ENCODE measurements at places on chromosomes 3 and 15. TPM values are rescaled to one million over a fixed set of nuclear protein-coding genes. Genes with fewer than 3 reads are reported as not detected.
A peak's percentile ranks its signal among the peaks of the same experiment; 100 is the strongest.

ATP1B3 gene
- 167 TPM for total RNA-seq

TBC1D23 gene
- total RNA-seq = 36.6 TPM

CAPN3 gene
- total RNA-seq = 50.8 TPM

ACOX2 gene
- 5.7 TPM for total RNA-seq

DNA sequence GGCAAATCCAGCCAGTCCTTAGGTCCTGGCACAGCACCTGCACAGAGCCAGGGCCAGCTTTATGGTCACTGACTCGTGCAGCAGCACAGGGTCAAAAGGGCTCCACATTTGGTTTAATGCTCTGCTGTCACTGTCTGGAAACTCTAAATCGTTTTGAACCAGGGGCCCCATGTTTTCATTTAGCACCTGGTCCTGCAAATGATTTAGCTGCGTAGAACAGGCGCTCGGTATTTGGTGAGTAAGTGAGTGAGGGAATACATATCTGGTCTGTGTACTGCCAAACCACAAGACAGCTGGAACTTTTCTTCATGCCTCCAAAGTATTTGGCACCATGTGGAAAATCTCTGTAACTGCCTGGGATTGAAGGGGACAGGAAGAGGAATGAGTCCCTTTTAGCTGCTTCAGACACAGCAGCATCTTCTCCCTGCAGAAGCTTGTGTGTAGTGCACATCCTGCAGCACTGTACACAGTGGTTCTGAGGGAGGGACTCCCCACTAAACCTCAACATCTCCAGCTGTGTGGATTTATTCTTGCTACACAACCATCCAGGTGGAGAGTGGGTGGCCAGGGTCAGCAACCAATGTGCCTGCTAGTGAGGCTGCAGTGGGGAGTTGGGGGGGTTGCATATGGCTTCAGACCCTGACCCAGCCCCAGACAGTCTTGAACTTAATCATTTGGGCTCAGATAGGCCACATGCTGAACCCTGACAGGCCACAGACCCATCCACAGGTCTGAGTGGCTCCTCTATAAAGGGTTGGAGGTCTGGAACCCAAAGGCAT lies 1.1 kb downstream of the SH2D7 start:
- no peak overlapping the region for H3K27ac ChIP-seq
- H3K27me3 ChIP-seq = no peaks in the 10 kb centered on the region
- no peak overlapping the region for H3K4me3 ChIP-seq
- peak; percentile 51 for DNase-seq
- H3K4me1 ChIP-seq = peaks cover 13% of the 10 kb centered on the region

OR4M2 gene
- not detected for total RNA-seq

GRCh38 chr15:56866803-56867202 lies 51.6 kb upstream of the TCF12 start:
- no peak overlapping the region for H3K4me3 ChIP-seq
- H3K27me3 ChIP-seq = no peaks in the 10 kb centered on the region
- H3K36me3 ChIP-seq = no peaks in the 10 kb centered on the region
- DNase-seq = no peak

DNA sequence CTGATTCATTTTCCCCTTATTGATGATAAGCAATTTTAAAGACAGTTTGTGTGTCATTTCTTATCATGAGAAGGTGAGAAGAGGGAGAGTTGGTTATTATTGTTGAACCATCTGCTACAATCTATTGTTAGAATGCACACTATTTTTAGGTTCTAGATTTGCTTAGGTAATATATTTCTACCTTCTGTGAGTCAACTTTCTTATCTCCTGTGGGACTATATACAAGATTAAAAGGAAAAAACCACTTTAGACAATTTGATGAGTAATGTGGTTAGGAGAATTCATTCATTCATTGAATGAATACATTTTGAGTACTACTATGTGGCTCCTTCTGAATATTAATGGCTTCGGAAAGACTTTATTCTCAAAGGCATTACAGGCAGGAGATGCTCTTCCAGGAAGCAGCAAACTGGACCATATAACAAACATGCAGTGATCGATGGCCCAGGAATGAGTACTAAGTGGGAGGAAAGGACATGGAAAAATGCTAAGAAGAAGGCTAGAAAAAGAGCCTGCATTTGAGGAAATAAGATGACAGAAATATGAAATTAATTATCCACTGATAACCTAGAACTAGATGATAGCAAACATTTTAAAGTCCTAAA lies 22.4 kb downstream of the SPTSSB start:
- H3K4me3 ChIP-seq = no peak overlapping the region
- H3K36me3 ChIP-seq = no peaks in the 10 kb centered on the region
- no peak for DNase-seq
- no peaks in the 10 kb centered on the region for H3K27me3 ChIP-seq
- H3K4me1 ChIP-seq = peaks cover 43% of the 10 kb centered on the region
- peak overlapping the region; percentile 84 for H3K27ac ChIP-seq

GRCh38 chr15:38134252-38134651 lies 118.4 kb upstream of the SPRED1 start:
- no peak overlapping the region for H3K4me3 ChIP-seq
- peaks cover 25% of the 10 kb centered on the region for H3K4me1 ChIP-seq
- DNase-seq = no peak
- no peaks in the 10 kb centered on the region for H3K27me3 ChIP-seq

RTP3 gene
- total RNA-seq = not detected

DNA sequence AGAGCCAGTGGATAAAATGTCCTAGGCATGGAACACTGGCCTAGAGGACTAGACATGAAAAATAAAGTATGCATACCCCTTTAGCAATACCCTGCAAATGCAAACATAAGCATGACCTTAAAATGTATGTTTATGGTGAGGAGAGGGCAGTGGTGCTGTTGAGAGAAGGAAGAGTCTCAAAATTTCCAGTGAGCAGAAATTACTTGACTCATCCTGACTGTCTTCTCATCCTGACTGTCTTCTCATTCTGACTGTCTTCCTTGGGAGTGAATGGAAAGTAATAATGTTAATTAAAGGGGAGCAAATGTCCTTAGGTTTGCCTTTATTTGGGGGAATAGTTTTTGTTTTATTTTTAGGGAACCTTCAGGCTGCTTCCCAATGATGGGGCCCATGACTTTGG lies 121.5 kb upstream of the GALNT15 start:
- no peak overlapping the region for H3K27ac ChIP-seq
- DNase-seq = no peak
- peaks cover 30% of the 10 kb centered on the region for H3K4me1 ChIP-seq

DNAH12 gene
- not detected for total RNA-seq

DNA sequence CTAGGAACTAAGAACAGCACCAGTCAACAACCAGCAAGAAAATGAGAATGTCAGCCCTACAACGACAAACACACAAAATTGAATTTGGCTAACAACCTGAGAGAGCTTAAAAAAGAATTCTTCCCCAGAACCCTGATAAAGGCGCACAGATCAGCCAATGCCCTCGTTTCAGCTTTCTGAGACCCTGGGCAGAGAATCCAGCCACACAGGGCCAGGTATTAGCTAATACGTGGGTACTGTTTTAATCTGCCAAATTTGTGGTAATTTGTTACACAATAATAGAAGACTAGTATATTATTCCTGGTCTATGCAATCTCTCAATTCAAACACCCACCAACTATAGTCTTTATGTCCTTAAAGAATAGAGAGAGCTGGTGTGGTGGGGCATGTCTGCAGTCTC lies 291.6 kb upstream of the GADL1 start:
- H3K36me3 ChIP-seq = no peaks in the 10 kb centered on the region
- no peak overlapping the region for H3K27ac ChIP-seq
- H3K4me3 ChIP-seq = no peak overlapping the region
- peaks cover 3% of the 10 kb centered on the region for H3K4me1 ChIP-seq
- DNase-seq = no peak

XCR1 gene
- total RNA-seq = 0.93 TPM

PRKCD gene
- 29.1 TPM for total RNA-seq

- H3K27me3 ChIP-seq = no peaks in the 10 kb centered on the region
- H3K4me3 ChIP-seq = no peak overlapping the region
- H3K27ac ChIP-seq = no peak overlapping the region
- no peaks in the 10 kb centered on the region for H3K36me3 ChIP-seq
Observed at GRCh38 chr3:46395766-46396530, 10.9 kb downstream of the CCR5AS start.

DBR1 gene
- total RNA-seq = 12.7 TPM

GRCh38 chr3:129888771-129889170 lies 4.7 kb downstream of the TMCC1 start:
- peaks cover 30% of the 10 kb centered on the region for H3K4me1 ChIP-seq
- H3K36me3 ChIP-seq = no peaks in the 10 kb centered on the region
- H3K27me3 ChIP-seq = no peaks in the 10 kb centered on the region
- no peak overlapping the region for H3K27ac ChIP-seq
- DNase-seq = no peak
- H3K4me3 ChIP-seq = no peak overlapping the region

DNA sequence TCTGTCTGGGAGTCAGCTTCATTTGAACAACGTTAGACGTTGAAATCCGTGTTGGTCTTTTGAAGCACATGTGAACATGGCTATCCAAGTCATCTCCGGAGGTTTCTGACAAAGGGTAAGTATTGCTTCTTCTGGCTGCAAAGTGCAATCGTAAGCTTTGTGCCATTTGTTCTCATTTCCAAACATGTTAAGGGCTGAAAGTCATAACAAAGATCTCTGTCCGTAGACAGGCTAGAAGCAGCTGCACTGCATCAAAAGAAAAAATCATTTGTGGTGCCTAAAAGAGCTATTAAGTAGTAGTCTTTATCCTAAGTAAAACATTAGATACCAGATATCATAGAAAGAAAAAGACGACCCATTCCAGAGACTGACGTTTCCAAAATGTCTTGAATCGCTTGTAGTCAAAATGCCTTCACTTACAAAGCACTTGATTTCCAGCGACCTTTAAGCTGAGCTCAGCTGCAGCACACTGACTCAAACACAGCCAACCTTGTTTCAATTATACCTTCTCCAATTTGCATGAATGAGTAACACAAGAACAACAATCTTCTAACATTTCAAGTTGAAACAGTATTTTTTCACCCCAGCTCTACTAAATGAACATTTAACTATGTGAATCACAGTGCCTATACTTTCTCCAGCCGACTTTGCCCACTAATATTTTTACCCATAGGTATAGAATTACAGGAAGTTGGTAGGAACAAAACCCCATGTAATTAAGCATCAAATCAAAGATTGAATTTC lies 76.6 kb downstream of the NEDD4 start:
- H3K4me1 ChIP-seq = no peaks in the 10 kb centered on the region
- no peak for DNase-seq
- H3K27me3 ChIP-seq = no peaks in the 10 kb centered on the region
- H3K36me3 ChIP-seq = no peaks in the 10 kb centered on the region

GRCh38 chr15:61929452-61929851 lies 130.8 kb downstream of the VPS13C start:
- no peak overlapping the region for H3K4me3 ChIP-seq
- no peaks in the 10 kb centered on the region for H3K27me3 ChIP-seq
- H3K27ac ChIP-seq = no peak overlapping the region
- peaks cover 51% of the 10 kb centered on the region for H3K36me3 ChIP-seq

GRCh38 chr15:89492934-89493631 lies 3.3 kb downstream of the RHCG start:
- DNase-seq = peak; percentile 49
- no peak overlapping the region for H3K27ac ChIP-seq
- H3K4me1 ChIP-seq = peaks cover 11% of the 10 kb centered on the region

DNA sequence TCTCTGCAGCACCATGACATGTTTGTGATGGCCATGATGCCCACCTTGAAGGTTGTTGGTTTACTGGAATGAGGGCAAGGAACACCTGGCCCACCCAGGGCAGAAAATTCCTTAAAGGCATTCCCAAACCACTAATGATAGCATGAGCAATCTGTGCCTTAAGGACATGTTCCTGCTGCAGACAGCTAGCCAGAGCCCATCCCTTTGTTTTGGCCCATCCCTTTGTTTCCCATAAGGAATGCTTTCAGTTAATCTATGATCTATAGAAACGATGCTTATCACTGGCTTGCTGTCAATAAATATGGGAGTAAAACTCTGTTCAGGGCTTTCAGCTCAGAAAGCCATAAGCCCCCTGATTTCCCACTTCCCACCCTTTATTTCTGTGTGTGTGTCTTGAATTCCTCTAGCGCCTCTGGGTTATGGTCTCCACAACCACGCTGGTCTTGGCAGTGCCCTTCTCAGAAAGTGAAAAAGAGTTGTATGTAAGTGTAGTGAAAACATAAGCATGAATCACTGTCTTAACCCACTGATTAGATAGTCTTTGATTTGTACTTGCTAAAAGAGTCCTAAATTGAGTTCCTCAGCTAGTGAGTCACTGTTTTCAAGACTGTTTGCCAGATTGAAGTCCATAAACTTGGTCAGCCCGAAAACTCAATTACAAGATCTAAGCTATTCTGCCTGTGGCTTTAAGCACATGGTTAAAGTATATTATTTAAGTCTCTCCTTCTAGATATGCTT lies 19.0 kb upstream of the CCR2 start:
- no peak overlapping the region for H3K4me3 ChIP-seq
- H3K4me1 ChIP-seq = peaks cover 8% of the 10 kb centered on the region
- no peak overlapping the region for H3K27ac ChIP-seq
- no peaks in the 10 kb centered on the region for H3K27me3 ChIP-seq
- no peak for DNase-seq

- H3K27me3 ChIP-seq = no peaks in the 10 kb centered on the region
- no peak overlapping the region for H3K4me3 ChIP-seq
- H3K36me3 ChIP-seq = no peaks in the 10 kb centered on the region
- no peak overlapping the region for H3K27ac ChIP-seq
- no peak for DNase-seq
- no peaks in the 10 kb centered on the region for H3K4me1 ChIP-seq
Observed at GRCh38 chr3:88230638-88231037, 80.9 kb downstream of the C3orf38 start.

EPHA3 gene
- total RNA-seq = 0.85 TPM

DNA sequence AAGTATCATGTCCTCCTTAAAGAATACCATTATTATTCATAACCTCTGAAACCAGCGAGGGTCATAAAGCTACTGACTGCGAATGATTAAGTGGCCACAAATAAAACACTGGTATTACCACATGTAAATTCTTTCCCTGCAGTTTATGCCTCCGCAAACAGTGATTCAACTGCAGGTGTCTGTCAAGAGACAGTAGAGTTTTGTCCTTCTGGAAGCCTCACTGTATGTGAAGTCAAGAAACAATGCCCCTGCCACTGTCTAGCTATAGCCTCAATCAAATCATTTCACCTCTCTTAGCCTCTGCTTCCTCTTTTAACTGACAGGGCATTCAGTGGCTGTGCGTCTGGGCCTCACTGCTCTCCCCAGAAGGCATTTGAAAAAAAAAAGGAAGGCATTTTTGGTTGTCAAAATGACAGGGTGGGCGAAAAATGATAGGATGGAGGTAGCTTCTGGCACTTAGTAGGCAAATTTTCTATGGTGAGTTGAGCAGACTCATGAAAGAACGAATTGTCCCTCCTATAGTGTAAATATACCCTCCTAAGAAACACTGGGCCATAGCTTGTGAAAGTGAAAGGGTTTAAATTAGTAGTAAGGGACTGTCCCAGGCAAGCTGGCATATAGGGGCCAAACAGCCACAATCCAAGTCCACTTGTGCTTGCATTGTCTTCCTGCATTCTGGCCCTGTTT lies 66.7 kb downstream of the FILIP1L start:
- no peaks in the 10 kb centered on the region for H3K27me3 ChIP-seq
- H3K27ac ChIP-seq = peak overlapping the region; percentile 53
- no peak for DNase-seq
- H3K4me3 ChIP-seq = no peak overlapping the region
- no peaks in the 10 kb centered on the region for H3K36me3 ChIP-seq
- H3K4me1 ChIP-seq = peaks cover 35% of the 10 kb centered on the region
